ENCODE measurements at places on chromosomes 5 and 9.

- no peak for DNase-seq
These were observed 383.3 kb downstream of the OSTF1 start for GRCh38 chr9:75471549-75472114.

DNA sequence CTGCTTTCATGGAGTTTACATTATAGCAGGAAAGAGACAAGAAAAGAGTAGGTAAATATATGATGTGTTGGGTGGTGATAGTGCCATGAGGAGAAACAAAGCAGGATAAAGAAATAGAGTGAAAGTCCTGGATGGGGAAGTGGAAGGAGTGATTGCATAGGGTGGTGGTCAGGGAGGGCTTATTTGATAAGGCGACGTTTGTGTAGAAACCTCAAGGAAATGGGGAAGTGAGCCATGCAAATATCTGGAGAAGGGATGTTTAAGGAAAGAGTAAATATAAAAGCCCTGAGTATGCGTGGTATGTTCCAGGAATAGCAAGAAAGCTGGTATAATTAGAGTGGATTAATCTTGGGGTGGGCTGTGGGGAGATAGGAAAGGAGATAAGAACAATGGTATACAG is 134.7 kb upstream of the SV2C start:
- DNase-seq, result no peak

- no peak for DNase-seq
These were observed 8.3 kb downstream of the BAG1 start for GRCh38 chr9:33256236-33256635.

GRCh38 chr9:107976767-107977166 is 487.2 kb upstream of the KLF4 start:
- DNase-seq, result no peak

DNA sequence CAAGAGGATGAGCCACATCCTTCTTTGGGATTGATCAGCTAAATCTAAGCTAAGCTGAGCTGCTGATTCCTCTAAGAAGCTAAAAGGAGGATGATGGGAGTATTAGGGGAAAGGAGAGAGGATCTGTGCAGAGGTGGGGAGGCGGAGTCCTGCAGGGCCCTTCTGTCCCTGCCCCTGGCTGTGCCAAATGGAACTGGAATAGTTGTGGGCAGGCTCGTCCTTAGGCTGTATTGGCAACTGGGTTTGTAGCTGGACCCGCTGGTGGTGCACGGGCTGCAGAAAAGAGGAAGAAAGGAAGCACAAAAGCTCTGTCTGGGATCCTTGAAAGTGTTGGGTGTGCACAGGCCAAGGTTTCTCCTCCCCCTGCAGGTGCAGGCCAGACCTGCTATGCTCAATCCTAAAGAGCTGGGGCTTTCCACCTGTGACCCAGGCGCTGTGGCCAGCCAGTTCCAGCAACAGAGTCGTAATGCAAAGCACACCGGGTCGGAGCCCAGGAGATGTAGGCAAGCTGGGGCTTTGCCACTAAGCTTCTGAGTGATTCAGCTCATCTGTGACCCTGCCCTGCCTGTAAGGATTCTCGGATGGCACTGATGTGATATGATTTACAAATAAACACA is 9.8 kb downstream of the CLTB start:
- no peak for DNase-seq

- no peak for DNase-seq
These were observed 19.9 kb downstream of the NDST1 start for GRCh38 chr5:150527808-150528207.

DNA sequence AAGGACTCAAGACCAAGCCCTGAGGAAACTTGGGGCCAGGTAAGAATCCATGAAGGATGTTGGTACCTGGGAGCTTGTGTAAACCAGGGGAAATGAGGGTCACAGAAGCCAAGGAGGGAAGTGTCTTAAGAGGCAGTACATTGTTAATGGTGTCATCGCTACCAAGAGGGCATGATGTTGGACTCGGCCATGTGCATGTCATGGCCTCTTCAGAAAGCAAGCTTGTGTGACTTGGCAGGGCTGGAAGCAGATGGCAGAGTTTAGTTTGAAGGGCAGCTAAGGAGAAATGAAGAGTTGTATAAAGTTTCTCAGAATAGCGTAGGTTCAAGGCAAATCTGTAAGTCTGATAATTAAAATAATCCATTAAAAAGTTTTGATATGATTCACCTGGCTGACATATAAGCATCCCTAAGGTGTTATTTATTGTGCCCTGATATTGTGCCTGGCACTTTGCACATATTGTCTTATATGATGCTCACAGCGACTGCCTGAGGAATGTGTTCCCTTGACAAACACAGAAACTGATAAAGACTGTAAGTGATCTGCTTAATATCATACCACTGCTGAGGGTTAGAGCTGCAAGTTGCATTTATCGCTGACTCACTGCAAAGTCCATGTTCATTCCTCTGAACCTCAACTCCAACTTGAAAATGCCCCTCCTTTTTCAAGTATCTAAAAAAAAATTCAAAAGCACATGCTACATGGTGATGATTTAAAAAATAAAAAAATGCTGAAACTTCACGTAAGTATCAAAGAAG is 81.3 kb upstream of the PTPN3 start:
- no peak for DNase-seq

DNA sequence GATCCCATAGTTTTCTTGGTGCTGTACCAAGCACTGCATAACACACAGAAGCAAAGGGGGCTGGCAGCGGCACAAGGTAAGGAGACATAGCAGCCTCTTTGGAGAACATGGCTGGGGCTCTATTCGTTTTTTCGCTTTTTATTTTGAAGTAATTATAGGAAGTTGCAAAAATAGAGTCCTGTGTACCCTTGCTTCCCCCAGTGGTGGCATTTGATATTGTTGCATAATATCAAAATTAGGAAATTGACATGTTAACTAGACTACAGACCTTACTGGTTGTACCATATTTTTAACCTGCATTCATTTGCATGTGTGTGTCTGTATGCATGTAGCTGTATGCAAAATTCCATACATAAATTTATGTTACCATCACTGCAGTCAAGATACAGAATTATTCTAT is 6.6 kb upstream of the UBQLN1 start:
- DNase-seq, result no peak

DNA sequence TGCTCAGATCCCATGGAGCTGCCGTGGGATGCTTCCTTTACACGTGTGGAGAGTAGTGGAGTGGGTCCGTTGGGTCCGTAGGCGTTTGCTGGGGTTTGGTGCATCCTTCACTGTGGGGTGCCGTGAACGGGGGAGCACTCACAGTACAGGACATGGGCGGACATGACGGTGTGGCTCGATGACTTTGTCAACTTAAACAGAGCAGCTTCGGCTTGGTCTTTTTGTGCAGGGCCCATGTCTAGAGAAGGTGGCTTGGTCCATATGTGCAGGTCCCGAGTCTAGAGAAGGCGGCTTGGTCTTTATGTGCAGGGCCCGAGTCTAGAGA is 26.4 kb upstream of the EXOC3 start:
- DNase-seq, result no peak

- no peak for DNase-seq
These were observed 490.2 kb upstream of the DAP start for GRCh38 chr5:11251247-11251646.

All from NCI-H1417 treated with DMSO at 0.1 percent for 48 hours (cell line).